Esophagus squamous epithelium (tissue), 5 donors: ENCODE measurements at places on chromosomes 6 and 20. TPM values are rescaled to one million over a fixed set of nuclear protein-coding genes. Genes with fewer than 3 reads are reported as not detected.

DNA sequence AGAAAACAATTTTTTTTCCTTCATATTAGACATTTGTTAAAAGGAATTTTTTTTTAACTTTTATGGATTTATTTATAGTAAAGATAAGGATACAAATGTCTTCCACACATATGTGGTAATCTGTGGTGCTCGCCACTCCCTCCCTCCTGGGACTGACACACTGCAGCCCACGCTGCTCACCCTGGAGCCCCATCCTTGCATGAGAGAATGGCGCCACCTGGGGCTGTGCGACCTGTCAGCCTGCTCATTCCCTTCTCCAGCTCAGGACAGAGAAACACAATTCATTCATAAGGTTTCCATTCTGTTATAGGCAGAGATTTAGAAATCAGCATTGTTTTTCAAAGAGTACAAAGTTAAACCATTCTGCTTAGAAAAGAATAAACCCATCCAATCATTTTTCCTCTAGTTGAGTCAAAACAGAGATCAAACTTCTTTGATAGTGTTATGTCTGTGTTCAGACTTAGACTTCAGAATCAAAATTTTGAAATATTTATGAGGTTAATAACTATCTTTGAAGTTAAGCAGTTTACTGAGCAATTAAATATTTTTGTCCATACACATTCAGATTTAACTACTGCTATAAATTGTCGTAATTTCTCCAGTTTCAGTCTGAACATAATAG, 42.8 kb upstream of the DYNLRB1 start:
- no peak for DNase-seq
- no peak overlapping the region for H3K4me3 ChIP-seq
- no peaks in the 10 kb centered on the region for H3K4me1 ChIP-seq
- H3K27me3 ChIP-seq = no peaks in the 10 kb centered on the region
- H3K36me3 ChIP-seq = peaks cover 18% of the 10 kb centered on the region

DNA sequence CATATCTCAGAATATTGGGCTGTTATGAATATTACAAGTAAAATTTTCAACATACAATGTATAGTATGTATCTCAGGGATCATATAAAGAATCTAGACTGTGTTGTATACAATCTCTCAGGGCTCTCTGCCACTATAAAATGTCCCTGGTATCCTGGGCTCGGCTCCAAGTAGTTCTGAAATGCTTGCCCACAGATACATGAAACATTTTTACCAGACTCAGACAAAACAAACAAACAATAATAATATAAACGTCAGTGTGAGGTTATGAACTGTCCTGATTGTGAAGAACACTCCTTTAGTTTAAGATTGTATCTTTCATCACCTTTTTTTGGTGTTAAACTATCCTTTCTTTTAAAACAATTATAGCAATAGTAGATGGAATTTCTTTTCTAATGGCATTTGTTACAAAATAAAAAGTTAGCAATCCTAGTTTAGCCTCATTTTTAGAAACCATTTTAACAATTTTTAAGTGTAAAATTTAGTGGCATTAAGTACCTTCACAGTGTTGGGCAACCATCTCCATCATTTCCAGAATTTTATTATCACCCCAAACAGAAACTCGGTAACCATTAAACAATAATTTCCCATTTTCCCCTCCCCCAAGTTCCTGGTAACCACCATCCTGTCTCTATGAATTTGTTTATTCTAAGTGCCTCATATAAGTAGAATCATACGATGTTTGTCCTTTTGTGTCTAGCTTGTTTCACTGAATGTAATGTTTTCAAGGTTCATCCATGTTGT, 17.4 kb upstream of the LY86 start:
- no peaks in the 10 kb centered on the region for H3K36me3 ChIP-seq
- DNase-seq = no peak
- no peak overlapping the region for H3K4me3 ChIP-seq
- H3K27ac ChIP-seq = no peak overlapping the region
- H3K4me1 ChIP-seq = no peaks in the 10 kb centered on the region

DNA sequence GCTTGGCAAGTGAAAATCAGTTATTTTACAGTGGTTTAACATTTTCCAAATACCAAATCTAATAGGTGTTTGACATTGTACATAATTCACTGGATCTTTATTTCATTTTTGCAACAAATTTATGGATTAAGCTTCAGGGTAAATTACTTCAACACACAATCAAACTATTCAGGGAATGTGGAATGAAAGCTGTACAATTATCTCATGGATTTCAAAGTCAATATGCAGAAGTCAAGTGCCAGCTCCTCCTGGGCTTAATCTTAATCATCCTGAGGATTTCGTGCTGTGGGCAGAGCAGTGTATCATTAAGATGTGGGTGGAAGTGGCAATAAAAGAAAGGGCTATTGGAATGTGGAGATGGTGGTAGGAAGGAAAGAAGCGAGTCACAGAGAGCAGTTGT, 548.8 kb downstream of the COL12A1 start:
- no peaks in the 10 kb centered on the region for H3K4me1 ChIP-seq
- H3K27me3 ChIP-seq = no peaks in the 10 kb centered on the region
- H3K36me3 ChIP-seq = no peaks in the 10 kb centered on the region
- H3K4me3 ChIP-seq = no peak overlapping the region

The TMEM244 gene
- total RNA-seq = not detected

DNA sequence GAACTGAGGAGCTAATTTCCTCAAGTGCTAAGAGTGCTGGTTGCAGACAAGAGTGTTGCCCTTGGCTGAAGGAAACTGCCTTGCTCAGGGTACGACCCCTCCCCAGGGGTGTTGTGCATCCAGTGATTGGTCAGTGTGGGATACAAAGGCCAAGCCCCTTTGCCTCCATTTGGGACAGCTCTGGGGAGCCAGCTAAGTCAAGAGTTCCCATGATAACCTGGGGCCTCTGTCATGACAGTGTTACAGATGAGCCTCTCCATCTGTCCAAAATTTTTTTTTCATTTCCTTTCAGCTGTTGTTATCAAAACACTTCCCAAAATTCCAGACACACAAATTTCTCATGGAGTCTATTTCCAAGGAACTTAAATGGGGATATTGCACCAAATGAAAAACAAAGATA, 93.3 kb downstream of the HS3ST5 start:
- H3K4me1 ChIP-seq = no peaks in the 10 kb centered on the region
- H3K27ac ChIP-seq = no peak overlapping the region
- no peak for DNase-seq
- H3K36me3 ChIP-seq = no peaks in the 10 kb centered on the region
- no peak overlapping the region for H3K4me3 ChIP-seq
